ENCODE measurements at places on chromosomes 2 and 18. TPM values are rescaled to one million over a fixed set of nuclear protein-coding genes. Genes with fewer than 3 reads are reported as not detected.
A peak's percentile ranks its signal among the peaks of the same experiment; 100 is the strongest.

LYG2 gene
- total RNA-seq = not detected

SPRED2 gene
- 4.8 TPM for total RNA-seq

HRH4 gene
- total RNA-seq = 3.2 TPM

THSD7B gene
- not detected for total RNA-seq

RETSAT gene
- total RNA-seq = 30.3 TPM

DNA sequence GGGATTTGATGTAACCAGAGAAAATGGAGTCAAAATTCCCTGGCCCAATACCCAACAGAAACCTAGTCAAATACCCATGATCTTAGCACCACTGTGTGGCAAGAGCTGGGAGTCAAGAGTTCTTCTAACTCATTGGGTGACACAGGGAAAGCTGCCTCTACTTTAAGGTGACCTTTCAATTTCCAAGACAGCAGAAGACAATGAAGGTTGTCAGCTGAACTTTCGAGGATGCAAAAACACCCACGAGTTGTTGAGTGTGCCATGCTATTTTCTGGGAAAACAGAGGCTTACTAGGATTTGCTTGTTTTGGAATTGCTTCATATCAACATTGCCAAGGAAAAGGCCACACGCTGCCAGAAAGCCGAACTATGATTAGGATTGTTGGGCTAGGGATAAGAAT lies 61.6 kb upstream of the CYRIA start:
- no peak for DNase-seq

GRCh38 chr18:61597316-61597715 lies 264.1 kb downstream of the CDH20 start:
- no peak for DNase-seq

DNA sequence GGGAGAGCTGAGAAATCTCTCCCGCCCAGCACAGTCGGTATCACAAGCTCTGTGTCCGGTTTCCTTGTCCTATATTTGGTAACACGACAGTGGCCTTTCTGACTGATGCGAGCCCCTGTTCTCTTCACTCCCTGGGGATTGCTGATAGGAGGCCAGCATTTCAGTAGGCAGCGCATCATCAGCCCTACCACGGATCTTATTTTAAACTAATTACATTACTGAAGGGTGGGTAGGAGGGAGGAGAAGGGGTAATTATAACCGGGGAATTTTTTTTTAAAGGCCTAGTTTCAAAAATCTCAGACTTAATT lies 125.6 kb upstream of the LGALSL start:
- no peak for DNase-seq

- no peak for DNase-seq
Observed at GRCh38 chr2:128513116-128513960, 194.7 kb upstream of the HS6ST1 start.

DNA sequence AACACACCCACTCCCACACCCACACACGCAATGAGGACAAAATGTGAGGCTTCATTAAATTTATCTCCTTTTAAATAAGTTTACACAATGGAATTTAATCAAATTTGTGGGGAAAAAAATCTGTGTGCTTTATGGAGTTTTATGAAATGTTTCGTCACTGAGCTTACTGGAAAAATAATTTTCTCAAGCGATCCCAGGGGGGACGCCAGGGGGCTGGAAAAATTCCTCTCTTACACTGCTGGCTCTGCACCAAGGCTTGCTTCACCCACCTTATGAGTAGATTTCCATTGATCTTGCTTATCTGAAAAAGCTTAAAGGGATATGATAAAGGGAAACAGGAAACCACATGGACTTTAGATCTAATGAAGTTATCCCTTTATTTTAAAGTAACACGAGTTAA lies 95.5 kb downstream of the CABYR start:
- no peak for DNase-seq

- DNase-seq = peak; percentile 58
Observed at GRCh38 chr2:38959938-38960608, 70.4 kb downstream of the ARHGEF33 start.

GRCh38 chr2:164896634-164897355 lies 55.2 kb upstream of the COBLL1 start:
- DNase-seq = no peak

DNA sequence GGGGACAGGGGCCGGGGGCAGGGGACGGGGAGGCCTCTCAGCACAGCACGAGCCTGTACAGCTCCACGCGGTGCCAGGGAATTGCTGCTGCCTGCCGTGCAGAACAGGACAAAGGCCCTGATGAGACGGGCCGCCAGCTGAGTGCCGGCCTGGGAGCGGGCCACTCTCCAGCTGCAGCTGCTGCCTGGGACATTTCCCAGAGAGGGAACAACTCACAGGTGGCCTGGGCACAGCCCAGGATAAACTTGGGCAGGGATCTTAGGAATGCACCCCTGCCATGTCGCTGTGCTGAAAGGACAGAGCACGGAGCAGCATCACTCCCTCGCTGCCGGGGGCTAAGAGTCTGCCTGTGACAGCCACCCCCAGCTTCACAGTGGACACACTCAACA lies 38.8 kb downstream of the CENPO start:
- no peak for DNase-seq

DNA sequence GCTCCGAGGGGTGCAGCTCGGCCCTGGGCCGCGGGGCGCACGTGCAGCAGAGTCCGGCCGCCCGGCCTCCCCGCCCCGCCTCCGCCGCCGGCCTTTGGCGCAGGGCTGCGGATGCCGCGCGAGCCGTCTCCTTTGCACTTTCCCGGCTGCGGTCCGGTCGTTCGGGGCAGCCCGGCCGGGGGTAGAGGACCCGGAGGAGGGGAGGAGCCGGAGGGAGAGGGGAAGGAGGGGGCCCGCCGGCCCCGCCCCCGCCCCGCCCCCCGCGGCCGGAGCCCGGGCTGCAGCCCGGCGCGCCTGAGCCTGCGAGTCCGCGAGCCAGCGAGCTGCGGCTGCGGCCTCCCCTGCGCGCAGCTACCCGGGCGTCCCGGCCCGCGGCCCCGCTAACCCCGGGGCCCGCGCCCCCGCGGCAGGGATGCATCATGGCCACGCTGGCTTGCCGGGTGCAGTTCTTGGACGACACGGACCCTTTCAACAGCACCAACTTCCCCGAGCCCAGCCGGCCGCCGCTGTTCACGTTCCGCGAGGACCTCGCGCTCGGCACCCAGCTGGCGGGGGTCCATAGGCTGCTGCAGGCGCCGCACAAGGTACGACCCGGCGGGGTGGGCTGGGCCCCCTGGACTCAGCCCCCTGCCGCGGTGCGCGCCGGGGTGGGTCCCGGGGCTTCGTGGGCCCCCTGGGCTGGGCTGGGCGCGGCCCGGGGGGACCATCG lies at the start of gene FHOD3:
Gene FHOD3, plus strand, starts transcription at position 297 of the 709 bp plus-strand sequence. Its CDS starts 123 bp downstream, at position 420.
- no peak for DNase-seq

DNA sequence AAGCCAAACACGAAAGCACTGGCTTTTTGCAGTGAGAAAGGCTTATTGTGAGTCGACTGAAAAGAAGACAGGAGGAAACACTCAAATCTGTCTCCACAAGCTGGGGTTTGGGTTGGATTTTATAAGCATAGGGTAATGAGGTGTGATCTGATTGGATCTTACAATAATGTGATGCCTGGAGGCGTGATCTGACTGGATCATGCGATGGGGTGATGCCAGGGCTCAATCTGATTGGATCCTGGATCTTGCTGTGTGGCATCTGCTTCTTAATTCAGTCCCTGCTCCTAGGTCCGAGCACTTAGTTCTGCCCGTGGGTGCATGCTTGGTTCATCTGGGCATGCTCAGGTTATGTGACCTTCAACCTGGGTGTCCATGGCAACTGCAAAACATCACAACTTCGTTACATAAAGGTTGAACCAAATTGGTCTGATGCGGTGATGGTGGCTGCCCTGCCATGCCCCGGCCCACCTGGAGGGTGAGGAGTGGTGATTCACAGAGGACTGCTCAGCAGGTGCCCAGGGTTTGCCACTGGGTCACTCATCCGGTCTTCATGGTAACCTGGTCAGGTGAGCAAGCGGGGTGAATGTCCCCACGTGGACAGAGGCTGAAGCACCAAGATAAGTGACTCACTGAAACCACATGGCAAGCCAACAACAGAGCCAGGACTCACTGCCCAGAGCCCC lies 111.0 kb downstream of the KCNF1 start:
- DNase-seq = no peak

DNA sequence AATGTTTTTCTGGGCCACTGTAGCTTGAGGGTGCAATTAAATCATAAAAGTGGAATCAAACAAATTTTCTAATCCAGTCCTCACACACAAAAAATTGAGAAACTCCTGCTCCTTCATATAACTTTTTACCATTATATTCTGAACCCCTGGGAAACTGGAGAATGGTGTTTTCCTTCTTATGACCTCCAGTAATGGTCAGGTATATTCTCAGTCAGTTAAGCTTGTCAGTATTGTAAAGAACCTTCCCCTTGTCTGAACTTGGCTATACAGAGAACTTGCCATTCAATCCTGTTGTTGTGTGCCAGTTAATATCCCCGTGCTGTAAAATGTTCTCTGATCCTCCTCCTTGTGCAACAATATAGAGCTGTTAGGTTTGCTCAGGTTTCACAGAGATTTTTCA lies 39.5 kb downstream of the ZNF804A start:
- no peak for DNase-seq

- no peak for DNase-seq
Observed at GRCh38 chr2:47429795-47430194, 26.8 kb downstream of the MSH2 start.

GRCh38 chr18:13500227-13500865 lies 226.0 kb downstream of the FAM210A start:
- no peak for DNase-seq

GRCh38 chr18:3345885-3346284 lies 84.0 kb downstream of the MYL12B start:
- DNase-seq = no peak

DNA sequence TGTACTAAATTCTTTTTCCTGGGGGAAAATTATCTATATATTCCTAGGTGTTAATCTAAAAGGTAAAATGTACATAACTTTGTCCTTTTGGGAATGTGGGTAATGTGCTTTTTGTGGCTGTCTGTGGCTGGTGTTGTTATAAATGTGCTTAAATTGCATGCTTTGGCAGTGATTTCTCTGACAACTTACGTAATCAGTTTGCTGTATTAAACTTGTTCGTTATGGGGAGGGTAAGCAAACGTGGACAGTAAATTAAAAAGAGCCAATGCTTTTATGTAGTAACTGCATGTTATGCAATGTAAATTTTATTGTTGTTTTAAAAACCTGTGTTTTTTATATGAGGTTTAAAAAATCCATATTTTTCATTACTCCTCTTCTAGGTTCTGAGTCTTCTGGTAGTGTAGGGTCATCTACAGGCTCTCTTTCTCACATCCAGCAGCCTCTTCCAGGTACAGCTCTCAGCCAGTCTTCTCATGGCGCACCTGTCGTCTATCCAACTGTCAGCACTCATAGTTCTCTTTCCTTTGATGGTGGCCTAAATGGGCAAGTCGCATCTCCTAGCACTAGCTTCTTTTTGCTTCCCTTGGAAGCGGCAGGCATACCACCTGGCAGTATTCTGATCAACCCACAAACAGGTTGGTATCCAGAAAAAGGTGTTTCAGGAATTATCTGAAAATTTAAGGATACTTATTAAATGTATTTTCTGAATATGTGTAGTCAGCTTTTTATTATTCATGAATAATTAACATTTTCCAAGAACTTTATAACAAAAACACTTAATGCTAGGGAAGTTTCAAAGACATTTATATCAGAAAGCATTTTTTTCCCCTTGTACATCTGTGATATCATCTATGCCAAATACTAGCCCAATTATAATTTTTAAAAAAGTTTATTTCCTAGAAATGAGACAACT lies 100.2 kb upstream of the UBXN4 start:
- no peak for DNase-seq

DNA sequence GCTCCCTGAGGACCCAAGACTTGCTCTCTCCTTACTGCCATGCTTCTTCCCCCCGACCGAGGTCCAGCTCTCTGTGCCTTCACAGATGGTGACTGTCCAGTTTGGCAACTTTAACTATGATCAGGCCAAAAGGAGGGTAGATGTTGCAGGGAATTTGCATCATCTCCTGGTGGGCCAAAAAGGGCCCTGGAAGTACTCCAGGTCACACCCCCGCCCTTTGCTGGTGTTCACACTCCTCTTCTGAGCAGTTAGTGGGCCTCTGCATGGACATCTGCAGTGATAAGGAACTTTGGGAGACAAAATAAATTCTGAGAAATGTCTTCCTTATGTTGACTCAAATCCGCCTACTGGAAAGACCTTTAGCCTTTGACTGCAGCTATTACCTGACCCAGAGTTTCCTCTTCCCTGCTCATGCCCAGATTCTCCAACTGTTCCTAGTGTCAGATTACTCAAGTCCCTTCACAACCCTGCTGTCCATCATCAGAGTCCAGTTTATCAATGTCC lies 234.4 kb downstream of the LOXHD1 start:
- DNase-seq = no peak

- no peak for DNase-seq
Observed at GRCh38 chr2:207423886-207424285, 105.9 kb upstream of the CREB1 start.

DNA sequence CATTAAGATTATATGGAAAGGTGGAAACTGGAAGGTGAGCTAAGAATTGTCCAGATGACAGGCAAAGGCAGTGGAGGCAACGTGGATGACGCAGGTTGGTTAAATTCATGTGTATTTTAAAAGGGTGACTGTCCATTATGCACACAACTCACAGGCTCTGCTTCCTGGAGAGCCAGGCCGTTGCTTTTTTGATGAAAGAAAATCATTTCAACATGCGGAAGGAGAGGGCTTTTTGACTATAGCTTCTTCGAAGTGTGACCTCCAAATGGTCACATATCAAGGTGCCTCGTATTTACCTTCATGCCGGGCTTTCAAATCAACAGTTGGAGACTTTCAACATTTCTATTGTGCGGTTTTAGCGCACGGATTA lies 126.7 kb downstream of the MYCN start:
- DNase-seq = no peak

DNA sequence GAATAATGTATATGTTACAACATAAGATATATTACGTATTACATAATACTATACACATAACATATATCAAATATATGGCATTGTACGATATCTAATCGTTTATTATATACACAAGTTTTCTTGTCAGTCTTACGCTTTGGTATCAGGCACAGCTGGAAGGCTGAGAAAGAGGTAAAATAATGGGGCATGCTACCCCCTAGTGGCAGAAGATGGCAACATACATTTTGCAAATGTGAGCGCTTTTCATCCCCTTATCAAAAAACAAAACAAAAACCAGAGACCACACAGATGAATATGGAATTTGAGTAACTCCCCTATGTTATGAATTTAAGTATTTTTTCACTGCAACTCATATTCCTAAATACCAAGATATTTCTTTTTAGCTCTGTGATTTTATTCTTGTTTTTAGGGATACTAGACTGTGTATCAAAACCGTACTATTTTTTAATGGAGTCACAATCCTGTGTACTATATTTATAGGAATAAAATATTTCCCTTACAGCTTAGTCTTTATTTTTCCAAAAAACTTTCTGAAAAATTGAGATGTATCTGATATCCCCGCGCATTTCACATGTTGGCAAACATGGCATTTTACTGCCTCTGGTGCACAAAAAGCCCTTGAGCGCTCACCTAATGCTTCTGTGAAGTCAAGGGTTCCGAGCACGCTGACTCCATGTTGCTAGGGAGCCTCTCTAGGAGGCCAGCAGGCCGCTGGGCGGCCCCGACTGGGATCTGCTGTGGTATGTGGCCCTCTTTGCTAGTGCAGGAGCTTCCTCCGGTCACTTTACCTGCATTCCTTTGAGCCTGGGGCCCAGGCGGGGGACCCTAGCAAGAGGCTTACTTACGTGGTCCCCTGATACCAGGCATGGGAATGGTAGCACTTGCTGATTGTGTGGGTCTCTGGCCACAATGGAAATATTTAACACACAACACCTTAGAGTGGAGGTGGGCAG lies 62.5 kb downstream of the SLC4A3 start:
- no peak for DNase-seq
